ENCODE measurements at places on chromosomes 16 and 17.
A peak's percentile ranks its signal among the peaks of the same experiment; 100 is the strongest.

GRCh38 chr16:2486645-2487516 lies 12.0 kb downstream of the TBC1D24 start:
- DNase-seq = peak; percentile 84

DNA sequence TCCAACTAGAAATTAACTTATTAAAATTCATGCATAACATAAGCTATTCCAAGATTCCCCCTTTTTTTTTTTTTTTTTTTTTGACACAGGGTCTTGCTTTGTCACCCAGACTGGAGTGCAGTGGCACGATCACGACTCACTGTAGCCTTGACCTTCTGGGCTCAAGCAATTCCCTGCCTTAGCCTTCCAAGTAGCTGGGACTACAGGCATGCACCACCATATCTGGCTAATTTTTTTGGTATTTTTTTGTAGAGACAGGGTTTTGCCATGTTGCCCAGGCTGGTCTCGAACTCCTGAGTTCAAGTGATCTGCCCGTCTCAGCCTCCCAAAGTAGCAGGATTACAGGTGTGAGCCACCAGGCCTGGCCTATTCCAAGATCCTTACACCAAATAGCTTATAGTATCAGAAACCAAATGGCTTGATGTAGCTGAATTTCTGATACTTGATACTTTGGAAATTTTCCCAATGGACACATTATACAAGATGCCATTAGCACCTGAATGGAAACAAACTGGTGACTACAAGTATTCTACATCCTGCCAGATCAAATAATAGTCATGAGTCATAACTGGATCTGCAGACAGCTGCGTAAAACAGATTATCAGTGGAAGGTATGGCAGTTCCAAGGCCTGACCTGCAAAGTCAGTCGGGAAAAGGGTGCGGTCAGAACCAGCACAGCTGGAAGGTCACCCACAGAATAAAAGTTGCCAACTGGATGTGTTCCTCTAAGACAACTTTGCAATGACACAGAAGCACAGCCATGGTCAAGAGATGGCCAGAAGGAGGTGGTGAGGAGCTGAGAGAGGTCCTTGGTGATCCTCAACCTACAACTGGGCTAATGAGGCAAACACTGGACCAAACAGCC lies 14.5 kb downstream of the TUBG1 start:
- no peak for DNase-seq

DNA sequence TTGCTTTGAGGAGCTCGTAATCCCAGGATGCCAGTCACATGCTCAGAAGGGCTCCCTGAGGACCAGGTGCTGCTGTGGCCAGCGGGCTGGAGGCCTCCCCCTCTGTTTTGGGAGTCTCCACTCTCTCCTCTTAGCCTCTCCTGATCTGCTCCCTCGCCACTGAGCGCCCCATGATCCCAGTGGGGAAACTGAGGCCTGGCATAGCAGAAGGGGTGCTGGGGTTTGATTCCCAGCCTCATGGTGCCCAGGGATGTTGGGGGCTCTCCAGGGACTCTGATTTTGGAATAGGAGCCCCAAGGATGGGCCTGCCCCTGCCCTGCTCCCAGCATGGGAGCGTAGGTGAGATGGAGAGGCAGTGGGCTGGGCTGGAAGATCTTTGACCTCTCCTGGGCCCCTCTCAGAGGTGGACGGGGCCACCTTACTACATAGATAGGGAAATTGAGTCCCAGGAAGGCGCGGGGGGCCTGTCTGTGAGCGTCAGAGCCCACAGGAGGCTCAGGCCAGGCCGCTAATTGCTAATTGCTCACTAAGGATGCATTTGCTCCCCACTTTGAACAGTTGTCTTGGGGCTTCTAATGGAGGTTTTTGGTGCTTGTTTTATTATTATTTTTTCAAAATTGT lies 525 bp upstream of the ADCY7 start:
- DNase-seq = no peak

- peak; percentile 82 for DNase-seq
These were observed at the start of gene MRPS34 for GRCh38 chr16:1772908-1773702. MRPS34 (minus strand) TSS chr16:1773134; CDS start chr16:1773119, 15 bp downstream.

DNA sequence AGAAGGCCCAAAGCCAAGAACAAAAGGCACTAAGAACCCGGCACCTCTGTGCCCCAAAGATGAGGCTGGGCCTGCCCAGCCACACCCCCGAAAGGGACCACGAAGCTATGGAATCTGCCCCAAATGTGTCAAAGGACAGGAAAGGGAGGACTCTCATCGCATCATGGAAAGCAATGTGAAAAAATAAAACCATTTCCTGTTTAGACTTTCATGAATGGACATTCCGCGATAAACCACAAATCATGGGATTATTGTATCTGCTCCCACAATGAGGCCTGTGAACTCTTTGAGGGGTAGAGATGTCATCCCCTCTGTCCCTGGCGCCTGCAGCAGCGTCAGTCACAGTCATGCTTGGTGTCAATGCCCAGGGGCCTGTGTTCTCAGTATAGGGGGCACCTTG lies 135.0 kb downstream of the COPRS start:
- no peak for DNase-seq

DNA sequence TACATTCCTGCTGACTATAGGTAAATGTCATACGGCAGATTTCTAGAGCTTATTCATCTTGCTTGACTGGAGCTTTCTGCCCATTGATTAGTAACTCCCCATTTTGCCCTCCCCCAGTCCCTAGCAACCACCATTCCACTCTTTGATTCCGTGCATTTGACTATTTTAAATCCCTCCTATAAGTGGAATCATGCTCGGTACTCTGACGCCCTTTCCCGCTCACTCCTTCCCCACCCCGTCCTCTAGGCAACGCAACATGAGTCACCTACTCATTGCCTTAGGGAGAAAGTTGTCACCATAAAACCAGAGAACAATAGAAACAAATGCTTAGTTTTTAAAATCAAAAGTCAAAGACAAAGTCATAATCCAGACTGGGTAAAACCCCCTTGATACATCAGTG lies 45.5 kb upstream of the RBBP6 start:
- no peak for DNase-seq

DNA sequence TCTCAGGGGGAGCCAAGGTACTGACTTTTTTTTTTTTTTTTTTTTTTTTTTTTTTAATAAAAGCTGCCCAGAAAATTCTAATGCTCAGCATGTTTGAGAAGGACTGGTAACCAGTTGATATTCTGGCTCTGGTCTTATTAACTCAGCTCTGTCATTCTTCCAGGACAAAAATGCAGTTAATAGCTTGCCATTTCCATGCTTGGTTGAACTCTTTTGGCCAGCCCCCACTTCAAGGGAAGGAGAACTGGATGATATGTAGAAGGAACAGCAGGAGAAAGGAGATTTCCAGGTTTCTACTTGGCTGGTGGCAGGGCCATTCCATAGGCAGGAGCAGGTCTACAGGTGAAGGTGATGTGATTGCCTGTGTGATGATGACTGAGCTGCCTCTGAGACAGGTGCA lies 59.2 kb upstream of the TANC2 start:
- no peak for DNase-seq

- no peak for DNase-seq
These were observed 34.7 kb downstream of the EPN2 start for GRCh38 chr17:19271780-19272357.

GRCh38 chr16:3035972-3036725 lies 595 bp downstream of the BICDL2 start:
- no peak for DNase-seq

DNA sequence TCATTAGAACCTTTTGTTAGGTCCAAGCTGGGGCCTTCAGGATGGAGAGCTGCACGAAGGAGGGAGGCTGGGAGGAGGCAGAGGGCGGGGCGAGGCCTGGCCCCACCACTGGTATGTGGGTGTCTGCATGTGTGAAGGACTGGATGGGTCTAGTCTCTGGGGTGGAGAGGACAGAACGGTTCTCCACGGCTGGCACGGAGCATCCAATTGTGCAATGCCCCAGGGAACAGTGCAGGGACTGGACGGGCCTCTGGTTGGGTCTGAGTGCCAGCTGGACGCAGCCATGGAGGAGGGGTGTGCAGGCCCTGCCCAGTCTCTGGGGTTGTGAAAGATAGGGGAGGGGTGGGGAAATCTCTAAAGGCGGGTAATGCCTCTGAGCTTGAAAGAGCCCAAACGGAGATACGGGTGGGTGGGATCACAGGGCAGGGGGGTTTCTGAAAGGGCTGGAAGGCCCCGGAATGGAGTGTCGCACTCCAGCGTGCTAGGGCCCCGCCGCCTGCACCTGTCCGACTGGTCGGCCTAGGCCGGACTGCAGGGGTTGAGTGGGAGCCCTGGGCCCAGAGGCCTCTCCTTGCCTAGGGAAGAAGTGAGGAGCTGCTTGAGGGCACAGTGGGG lies 1.6 kb downstream of the PPL start:
- no peak for DNase-seq

DNA sequence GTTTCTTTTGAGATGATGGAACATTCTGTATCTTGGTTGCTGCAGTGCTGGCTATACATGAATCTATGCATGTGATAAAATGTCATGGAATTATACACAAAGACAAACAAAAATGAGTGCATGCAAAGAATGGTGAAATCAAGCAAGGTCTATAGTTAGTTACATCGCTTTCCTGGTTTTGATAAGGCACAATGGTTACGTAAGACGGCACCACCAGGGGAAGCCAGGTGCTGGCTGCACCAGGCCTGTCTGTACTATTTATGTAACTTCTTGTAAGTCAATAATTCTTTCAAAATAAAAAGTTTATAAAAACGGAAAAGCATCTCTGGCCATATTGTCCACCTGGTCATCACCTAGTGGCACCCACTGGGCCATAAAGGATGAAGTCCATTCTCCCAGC lies 46.5 kb downstream of the ARHGAP27 start:
- DNase-seq = no peak

- DNase-seq = no peak
These were observed 115.6 kb downstream of the CCDC182 start for GRCh38 chr17:57629470-57629869.

- peak; percentile 54 for DNase-seq
These were observed 767 bp downstream of the SYNGR2 start for GRCh38 chr17:78168903-78169793.

- no peak for DNase-seq
These were observed 190.7 kb downstream of the C16orf95 start for GRCh38 chr16:87126403-87127025.

DNA sequence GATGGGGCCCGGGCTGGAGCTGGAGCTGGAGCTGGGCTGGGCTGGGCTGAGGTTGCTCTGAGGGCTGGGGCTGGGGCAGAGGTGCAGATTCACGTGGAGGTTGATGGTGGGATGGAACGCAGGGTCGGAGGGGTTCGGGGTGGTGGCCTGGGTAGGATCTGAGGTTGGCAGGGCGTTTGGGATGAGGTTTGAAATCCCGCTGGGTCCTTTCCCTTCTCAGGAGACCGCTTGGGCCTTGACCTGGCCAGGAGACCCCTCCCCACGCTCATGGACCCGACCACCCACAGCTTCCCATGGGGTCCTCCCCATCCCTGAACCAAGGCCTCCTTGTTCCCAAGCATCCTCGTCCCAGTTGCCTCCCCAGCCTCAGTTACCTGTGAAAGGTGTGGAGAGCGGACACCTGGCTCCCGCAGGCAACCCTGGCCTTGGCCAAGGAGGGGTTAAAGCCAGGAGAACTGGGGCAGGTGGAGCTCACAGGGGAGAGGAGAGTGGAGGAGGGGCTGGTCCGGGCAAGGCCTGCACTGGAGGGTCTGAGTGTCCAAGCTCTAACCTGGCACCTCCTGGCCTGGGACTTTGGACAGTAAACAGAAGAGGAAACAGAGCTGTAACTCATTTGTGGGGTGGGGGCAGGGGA lies at the start of gene ASGR2:
Gene ASGR2, minus strand, starts transcription at position 582 of the 634 bp plus-strand sequence. CDS start 582 bp downstream, outside the sequence.
- no peak for DNase-seq

DNA sequence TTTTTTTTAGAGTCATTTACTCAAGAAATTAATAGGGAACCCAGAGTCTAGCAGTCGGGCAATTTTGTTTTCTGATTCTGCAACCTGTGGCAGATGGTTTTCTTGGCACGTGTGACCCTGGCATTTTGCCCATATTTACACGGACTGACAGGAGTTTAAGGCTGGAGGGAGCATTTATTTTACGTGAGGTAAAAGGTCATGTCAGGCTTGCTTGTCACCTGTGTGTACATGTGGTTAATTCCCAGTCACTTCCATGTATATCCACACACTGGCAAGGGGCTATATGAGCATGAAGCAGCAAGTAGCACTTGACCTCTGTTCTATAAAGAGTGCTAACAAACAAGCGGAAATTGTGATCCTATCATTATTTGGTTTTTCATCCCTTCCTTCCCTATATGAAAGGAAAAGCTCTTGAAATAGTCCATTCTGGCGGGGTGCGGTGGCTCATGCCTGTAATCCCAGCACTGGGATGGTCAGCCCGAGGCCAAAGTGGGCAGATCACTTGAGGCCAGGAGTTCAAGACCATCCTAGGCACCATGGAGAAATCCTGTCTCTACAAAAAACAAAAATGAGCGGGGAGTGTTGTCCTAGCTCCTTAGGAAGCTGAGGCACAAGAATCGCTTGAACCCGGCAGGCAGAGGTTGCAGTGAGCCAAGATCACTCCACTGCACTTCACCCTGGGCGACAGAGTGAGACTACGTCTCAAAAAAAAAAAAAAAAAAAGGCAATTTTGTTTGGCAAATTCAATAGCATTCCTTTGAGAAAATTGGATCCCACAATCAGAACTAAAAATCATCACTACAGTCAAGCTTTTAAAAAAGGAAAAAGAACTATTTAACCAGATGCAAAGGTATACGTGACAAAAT lies 2.1 kb downstream of the SPAG9 start:
- DNase-seq = peak; percentile 7

DNA sequence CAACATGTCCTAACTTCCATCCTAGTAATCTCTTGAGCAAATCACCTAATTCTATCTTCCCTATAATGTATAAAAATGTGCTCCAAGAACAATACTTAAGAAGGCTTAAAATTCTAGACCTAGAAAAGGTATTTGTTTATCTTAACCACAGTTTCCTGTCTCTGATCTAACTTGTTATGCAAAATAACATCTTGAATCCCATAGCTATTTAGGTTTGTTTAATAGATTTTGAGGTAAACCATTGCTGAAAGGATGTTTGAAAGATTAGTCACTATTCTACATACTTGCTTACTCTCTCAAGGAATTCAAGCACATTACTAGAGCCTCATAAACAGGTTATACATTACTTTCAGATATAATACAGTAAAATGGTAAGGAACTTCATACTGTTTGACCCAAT lies 13.0 kb downstream of the CA10 start:
- no peak for DNase-seq

DNA sequence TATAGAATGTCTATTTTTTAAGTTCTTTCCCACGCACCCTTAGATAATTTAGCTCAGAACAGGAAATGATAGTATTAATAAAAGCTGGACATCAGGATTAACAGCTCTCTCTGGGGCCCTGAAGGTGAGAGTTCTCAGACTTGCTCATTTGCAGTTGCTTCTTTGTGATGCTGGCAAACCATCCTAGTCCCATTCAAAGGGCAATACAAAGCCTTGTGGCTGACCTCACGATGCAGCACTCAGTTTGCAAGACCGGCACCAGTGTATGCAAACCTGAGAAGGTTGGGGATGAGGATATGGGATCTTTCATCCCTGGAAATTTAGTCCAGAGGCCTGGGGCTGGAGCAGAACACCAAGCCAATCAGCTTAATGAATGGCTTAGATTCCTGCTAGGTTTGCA lies 29.3 kb downstream of the STH start:
- DNase-seq = no peak

GRCh38 chr16:4362476-4363135 lies 9.0 kb upstream of the VASN start:
- no peak for DNase-seq
